ENCODE measurements at places on chromosomes 1 and 21.

- DNase-seq: no peak
These were observed 69.4 kb downstream of the PUM1 start for GRCh38 chr1:30995990-30996612.

GRCh38 chr1:63713627-63714481 lies 60.0 kb upstream of the ROR1 start:
- no peak for DNase-seq

DNA sequence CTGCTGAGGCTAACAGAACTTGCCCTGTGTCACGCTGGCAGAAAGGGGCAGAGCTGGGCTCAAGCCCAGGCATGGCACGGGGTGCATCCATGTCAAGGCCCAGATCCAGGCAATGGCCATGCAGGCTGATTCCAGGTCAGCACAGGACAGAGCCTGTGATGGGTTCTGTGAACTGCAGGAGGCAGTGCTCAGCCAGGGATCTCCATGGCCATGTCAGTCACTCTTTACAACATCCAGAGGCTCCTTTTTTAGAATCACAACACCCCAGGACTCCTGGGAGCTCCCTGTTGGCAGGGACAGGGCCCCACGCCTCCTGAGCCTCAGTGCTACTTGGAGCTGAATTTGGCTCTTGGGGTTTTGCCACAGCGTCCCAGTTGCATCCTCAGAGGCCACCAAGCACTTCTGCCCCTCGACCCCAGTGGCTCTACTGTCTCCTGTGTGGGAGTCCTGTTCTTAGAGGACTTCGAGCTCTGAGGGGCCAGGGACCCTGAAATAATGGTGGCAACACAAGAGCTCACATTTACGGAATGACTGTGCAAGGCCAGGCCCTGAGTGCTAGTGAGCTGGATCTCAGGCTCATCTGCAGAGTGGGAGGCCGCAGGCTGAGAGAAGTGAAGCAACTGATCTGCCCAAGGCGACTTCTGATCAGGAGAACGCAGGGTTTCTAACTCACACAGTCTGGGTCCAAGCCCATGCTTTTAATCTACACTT lies 211.5 kb downstream of the TRABD2B start:
- no peak for DNase-seq

DNA sequence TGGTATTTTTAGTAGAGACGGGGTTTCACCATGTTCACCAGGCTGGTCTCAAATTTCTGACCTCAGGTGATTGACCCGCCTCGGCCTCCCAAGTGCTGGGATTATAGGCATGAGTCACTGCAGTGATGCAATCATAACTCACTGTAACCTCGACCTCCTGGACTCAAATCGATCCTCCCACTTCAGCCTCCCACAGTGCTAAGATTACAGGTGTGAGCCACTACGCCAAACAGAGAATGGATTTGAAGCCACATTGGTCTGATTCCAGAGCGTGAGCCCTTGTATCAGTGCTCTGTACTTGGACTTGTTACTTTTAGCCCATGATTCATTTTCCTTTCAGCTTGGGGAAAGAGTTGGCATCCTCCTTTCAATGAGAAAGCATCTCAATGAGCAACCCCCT lies 14.9 kb upstream of the ZNF683 start:
- DNase-seq: no peak

DNA sequence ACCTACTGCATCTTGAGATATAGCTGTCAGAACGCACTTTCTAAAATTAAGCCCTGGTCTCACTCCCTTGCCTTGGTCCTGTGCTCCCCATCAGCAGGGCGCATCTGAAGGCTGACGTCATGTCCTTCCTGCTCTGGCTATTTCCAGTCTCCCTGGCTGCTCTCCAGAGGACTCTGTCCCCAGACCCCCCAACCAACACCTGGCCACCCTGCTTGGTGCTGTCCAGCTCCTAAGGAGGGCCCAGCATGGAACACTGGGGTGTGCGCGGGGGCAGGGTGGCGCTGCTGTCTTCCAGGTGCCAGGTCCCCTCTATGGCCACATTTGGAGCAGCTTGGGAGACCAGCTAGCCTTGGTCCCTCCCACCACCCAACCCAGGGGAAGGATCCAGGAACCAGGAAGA lies 8.3 kb downstream of the TNNT2 start:
- no peak for DNase-seq

- no peak for DNase-seq
These were observed 566.9 kb upstream of the ZP4 start for GRCh38 chr1:238457610-238458009.

Data from stimulated activated CD4-positive, alpha-beta T cell treated with anti-CD3 and anti-CD28 coated beads, Interleukin-1b, Interleukin-23, amount 100 ng/mL, for 1 hour (primary cell).